ENCODE measurements at places on chromosomes 1 and 21.
A peak's percentile ranks its signal among the peaks of the same experiment; 100 is the strongest.

DNA sequence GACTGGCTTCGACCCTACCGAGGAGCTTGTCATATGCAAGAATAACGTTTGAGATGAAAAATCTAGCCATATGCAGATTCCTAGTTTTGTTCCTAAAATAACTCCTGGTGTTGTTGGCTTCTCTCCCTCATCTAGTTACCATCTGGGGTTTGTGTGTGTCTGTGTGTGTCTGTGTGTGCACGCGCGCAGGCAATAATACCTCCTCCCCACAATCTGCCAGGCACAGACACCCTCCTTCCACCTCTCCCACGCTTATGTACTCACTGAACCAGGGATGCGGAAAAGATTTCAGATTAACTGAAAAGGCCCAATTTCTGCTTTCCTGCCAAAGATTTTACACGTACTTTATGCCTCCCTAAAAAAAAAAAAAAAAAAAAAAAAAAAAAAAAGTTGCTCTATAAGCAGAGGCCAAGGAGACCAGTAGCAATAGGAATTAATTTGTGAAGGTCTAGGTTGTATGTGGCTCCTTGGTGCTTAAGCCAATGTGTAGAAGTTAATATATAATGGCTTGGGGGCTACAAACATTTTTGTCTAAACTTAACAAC lies 452.7 kb downstream of the NUF2 start:
- no peak for DNase-seq

DNA sequence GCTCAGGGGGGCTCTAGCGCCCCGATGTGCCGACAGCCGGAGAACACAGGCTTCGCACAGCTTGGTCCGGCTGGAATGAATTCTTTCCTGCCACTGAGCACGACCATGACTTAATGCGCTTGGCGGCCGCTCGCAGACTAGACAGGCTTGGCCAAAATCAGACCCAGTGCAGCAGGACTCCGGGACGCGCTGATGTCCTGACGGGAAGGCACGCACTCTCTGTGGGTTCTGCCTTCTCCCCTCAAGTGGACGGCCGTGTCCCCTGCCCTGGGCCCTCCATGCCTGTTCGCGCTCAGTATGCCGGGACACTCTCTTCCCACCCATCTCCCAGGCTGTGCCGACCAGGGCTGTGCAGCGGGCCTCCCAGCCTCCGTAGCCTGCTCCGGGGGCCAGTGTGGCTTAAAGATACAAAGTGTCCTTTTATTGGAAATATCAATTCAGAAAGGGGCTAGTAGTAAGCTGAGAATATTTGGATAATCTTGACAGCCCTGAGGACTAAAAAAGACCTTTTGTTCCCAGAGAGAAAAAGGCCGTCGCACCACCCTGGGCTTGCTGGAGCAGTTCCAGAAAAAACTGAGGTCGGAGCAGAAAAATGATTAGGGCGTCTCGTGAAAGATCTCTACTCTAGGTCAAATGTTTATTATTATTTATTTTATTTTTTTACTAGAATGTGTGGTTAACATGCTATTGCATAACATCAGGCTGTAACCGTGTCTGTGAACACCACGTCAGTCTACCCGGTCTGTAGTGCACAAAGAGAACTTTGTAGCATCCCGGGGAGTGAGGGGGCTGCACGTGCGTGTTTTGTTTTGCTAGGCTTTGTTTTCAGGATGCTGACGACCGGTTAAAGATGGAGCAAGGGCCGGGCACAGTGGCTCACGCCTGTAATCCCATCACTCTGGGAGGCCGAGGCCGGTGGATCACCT lies 88.1 kb upstream of the ARHGEF16 start:
- no peak for DNase-seq

DNA sequence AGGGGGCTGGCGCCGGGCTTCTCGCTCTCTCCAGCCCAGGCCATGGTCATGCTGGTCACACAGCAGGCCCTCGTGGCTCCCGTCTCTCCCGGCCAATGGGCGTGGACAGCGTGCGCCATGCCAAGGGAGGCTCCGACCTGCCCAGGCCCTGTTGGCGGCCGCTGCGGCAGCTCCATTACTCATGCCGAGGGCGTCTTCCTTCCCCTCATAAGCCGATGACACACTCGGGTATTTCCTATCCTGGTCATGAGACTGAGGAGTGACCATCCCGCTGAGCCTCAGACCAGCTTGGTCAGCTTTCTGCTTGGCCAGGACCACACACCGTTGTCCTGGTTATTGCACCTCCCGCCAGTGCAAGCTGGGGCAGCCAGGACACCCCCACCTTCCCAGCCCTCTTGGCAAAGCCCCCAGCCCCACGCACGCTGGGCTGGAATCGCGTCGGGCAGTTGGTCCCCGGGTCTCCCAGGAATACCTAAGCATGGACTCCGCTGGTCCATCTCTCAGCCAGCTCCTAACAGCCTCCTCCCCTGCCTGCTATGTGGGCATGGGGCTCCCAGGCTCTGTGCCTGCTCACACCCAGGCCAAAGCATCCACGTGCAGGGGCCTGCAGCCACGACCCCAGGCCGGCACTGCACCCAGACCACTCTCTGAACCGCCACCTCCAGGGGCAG lies 49.8 kb downstream of the ARHGEF16 start:
- DNase-seq: peak; percentile 97

- no peak for DNase-seq
Measured at GRCh38 chr1:226635456-226635941, 86.9 kb downstream of the STUM start.

DNA sequence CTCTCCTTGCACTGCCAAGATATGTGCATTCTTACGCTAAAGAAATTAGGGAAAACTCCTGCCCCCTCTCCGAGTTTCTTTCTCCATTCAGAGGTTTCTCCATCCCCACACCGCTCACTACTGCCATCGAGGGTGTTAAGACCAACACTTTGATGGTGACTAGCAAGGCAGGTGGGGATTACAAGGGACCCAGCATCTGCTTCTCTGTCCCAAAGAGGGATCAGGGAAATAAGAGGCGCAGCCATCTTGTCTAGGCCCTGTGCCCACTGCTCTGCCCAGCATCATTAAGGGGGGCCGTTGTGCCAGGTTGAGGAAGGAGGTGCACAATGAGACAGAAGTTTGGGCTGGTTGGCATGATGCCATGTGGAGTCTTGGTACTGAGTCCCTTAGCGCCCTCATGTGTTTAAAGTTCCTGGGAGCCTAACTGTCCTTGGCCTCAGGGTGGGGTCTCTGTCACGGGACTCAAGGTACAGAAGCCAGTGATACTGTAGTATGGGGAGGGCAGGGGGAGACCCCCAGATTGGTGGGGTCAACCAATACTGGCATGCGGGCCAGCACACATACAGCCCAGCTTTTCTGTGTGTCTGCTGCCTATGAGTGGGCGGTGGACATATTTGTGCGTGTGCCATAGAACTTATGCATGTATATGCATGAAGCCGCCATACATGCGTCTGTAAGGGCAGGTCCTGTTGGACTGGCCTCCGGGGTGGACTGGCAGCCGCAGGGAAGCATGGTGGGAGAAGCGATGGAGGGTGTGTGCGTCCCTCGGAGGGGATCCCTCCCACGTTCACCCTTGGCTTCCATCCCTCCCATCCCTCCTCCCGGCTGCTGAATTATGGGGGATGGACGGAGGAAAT lies 5.5 kb downstream of the EFNA3 start:
- DNase-seq: no peak

DNA sequence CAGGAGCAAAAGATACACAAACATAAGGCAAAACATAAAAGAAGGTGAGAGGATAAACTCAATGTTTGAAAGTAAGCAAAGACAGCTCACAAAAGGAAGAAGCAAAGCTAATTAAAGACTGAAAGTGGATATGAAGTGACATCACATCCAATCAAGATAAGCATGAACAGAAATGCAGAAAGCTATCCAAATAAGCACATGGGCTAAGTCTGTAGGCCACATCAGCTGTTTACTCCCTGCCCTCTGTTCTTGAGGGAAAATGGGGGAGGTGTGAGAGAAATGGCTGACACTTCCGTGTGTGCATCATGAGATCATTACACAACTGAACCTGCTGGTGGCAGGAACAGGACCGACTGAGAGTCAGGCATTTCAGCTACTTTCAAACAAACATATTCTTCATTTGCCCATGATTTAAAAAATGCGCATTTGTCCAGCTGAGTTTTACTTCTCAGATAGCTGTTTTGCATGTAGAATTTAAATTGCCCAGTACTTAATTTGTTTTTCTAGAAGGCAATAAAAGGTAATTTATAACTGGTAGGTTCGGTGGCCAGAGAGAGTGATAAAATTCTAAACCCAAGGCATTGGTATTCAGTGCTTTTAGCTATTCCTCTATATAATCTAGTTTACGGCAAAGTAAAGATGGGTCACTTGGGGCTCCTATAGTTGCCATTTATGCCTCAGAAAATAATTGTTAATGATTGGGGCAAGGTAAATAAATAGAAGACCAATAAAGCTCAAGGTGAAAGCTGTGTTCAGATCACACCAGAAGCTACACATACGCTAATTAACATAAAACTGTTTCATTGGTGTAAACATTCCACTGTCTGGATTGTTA lies 27.2 kb upstream of the MAN1A2 start:
- peak; percentile 25 for DNase-seq

- no peak for DNase-seq
Measured at GRCh38 chr21:45291613-45292398, 4.1 kb upstream of the POFUT2 start.

- DNase-seq: no peak
Measured at GRCh38 chr1:109890115-109890953, 20.3 kb upstream of the CSF1 start.

GRCh38 chr1:150609732-150610131 lies 19.7 kb downstream of the ENSA start:
- DNase-seq: peak; percentile 16

- no peak for DNase-seq
Measured at GRCh38 chr1:159561497-159561896, 25.7 kb upstream of the OR10J5 start.

- no peak for DNase-seq
Measured at GRCh38 chr1:65388908-65389695, 31.4 kb upstream of the LEPR start.

- no peak for DNase-seq
Measured at GRCh38 chr1:108059945-108060344, 95.0 kb upstream of the VAV3 start.

GRCh38 chr21:32826329-32827167 lies 55.0 kb upstream of the PAXBP1 start:
- DNase-seq: peak; percentile 73

- DNase-seq: no peak
Measured at GRCh38 chr1:88021529-88021928, 662.5 kb upstream of the PKN2 start.

- no peak for DNase-seq
Measured at GRCh38 chr1:173117108-173117633, 66.4 kb upstream of the TNFSF18 start.

GRCh38 chr1:77994117-77994705 lies 10.5 kb upstream of the DNAJB4 start:
- DNase-seq: no peak

- DNase-seq: no peak
Measured at GRCh38 chr1:25460020-25460419, 29.3 kb downstream of the MACO1 start.

DNA sequence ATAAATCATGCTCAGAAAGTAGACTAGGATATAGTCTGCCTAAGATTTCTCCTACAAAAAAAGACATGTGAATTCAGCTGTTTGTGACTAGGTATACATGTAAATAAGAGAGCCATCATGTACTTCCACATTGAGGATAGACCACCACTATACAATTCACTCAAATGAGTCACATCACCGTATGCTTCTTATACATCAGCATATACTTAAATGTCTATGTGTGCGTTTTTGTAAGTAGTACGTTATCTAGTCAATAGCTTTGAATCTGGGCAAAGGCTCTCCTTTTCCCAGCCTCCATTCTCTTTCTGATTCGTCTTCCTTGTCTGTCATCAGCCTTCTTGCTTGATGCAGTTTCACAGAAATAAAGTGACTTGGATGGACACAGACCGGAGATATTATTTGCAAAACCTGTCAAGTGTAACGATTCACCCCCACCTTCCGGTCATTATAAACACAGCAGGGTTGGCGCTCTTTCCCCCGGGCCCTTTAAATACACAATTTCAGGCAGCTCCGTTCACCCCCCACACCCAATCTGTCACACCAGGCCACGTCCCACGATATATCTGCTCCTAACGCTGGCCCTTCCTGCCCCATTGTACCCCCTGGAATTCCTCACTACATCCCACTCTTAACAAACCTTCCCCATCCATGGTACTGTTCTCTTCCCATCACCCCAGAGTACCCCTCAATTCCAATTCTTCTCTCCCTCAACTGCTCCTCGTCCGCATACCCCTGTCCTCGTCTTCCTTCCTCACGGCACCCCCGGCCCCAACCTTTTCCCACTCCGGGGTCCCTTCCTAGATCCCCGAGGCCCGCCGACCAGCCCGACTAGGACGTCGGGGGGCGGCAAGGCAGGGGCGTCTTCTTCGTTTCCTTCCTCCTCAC lies 636 bp downstream of the VAMP4 start:
- DNase-seq: peak; percentile 51
